M059J (cell line): ENCODE measurements at places on chromosomes 2 and 18. TPM values are rescaled to one million over a fixed set of nuclear protein-coding genes. Genes with fewer than 3 reads are reported as not detected.

DNA sequence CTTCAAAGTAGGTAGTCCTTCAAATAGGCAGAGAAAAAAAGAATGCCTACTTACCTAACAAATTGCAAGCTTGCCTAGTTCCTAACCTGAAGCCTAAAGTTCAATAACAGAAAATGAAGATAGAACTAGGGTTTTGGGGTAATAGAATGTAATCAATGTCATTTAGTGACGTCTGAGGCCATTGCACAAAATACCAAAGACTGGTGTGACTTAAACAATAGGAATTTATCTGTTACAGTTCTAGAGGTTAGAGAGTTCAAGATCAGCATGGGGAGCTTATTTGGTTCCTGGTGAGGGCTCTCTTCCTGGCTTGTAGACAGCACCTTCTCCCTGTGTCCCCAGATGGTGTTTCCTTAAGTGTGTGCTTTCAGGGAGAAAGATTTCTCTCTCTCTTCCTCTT, 4.7 kb upstream of the NPC1 start:
- peak; percentile 59 for DNase-seq

DYSF gene
- 0.27 and 0.81 TPM in 2 replicates for total RNA-seq

GRCh38 chr2:180003073-180003472, 4.0 kb downstream of the CWC22 start:
- no peak for DNase-seq

APOB gene
- not detected in 2 replicates for total RNA-seq

DNA sequence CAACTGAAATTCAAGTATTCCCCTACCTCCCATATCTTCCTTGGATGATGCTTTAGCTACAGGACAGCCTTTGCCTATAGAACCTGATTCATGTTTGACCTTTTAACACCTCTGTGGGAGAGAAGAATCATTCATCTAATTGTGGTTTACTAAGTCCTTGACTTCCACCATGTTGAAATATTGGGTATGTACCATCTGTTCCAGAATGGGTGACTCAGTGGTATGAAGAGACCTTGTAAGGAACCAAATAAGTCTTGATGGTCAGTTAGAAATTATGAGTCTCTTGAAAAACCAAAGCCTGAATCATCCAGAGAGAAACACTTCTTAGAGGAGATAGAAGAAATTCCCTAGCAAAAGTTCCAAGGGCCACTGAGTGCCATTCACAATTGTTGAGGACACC, 27.5 kb downstream of the STAMBP start:
- DNase-seq = peak; percentile 78

- no peak for DNase-seq
Measured at GRCh38 chr2:2898744-2899143, 478.9 kb downstream of the EIPR1 start.

DNA sequence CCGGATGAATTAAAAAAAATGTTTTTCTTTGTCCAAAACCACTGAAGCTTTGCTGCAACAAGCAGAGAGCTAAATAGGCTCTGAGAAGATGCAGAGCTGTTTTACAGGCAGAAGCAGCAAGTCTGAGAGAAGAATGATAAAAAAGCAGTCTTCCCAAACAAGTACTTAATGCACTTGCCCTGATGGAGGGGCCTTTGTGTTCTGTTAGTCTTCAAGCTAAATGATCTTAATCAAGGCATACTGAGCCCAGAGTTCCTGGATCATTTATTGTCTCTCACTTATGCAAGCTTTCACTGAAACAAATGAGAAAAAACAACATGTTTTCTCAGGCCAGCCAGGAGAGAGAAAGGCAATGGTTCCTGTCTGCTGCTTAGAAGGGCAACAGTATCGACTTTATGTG, 152.5 kb downstream of the CLIP4 start:
- DNase-seq = no peak

GPR35 gene
- 0.17 TPM in 1 of 2 replicates, not detected in the other for total RNA-seq

CBLN2 gene
- not detected in 2 replicates for total RNA-seq

DNA sequence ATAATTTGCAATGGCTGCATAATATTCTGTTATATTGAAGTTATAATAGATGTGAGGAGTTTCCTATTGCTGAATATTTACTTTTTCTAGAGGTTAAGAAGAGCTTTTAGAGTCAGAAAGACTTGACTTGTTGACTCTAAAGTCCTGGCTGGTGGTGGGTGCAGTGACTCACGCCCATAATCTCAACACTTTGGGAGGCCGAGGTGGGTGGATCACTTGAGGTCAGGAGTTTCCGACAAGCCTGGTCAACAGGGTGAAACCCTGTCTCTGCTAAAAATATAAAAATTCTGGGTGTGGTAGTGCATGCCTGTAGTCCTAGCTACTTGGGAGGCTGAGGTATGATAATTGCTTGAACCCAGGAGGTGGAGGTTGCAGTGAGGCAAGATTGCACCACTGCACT, 33.9 kb upstream of the ATIC start:
- DNase-seq = peak; percentile 82

ACOXL gene
- not detected in 2 replicates for total RNA-seq

- peak; percentile 99 for DNase-seq
Measured at GRCh38 chr2:45938649-45939511, 287.4 kb downstream of the PRKCE start.

CPSF3 gene
- total RNA-seq = 75.3 and 79.0 TPM in 2 replicates

SERPINB3 gene
- total RNA-seq = not detected in 2 replicates

DNA sequence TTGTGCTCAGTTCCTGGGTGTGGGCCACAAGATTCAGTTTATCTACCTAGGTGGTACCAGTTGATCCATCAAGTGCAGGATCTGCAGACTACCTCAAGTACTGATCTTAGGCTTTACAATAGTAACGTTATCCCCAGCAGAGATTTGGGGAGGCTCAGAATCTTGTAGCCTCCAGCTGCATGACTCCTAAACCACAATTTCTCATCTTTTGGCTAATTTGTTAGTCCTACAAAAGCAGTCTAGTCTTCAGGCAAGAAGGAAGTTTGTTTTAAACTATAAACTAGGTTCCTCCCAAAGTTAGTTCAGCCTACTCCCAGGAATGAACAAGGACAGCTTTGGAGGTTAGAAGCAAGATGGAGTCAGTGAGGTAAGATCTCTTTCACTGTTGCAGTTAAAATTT, 213.5 kb upstream of the PIEZO2 start:
- DNase-seq = peak; percentile 77

DNA sequence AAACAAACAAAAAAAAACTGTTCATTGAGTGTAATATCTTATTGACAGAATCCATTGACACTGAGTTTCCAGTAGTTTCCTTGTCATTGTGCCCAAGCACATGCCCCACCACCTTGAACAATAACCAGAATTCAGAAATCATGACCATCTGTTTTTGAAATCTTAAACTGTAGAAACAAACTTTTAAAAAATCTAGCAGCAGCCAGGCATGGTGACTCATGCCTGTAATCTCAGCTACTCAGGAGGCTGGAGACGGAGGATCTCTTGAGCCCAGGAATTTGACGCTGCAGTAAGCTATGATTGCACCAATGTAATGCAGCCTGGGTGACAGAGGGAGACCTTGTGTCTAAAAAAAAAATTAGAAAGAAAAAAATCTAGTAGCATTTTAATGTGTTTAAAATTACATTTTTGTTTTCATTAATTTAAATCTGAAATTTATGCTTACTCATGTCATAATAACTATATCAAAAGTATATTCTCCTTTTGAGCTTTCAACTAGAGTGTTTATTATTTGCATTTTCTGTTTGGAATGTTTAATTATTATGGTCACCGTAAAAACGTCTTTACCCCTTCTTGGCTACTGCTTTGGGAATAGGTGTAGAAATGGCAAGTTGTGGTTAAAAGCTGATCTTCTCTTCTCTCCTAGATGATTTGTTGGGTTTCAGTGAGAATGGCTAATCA, 25.2 kb upstream of the STON1 start:
- peak; percentile 65 for DNase-seq

RPL31 gene
- total RNA-seq = 564 and 864 TPM in 2 replicates

GRCh38 chr2:106798826-106799552, 87.0 kb downstream of the ST6GAL2 start:
- no peak for DNase-seq

- DNase-seq = no peak
Measured at GRCh38 chr18:10450986-10451385, 3.4 kb upstream of the APCDD1 start.

CFAP53 gene
- total RNA-seq = 0.15 TPM in 1 of 2 replicates, not detected in the other

DNA sequence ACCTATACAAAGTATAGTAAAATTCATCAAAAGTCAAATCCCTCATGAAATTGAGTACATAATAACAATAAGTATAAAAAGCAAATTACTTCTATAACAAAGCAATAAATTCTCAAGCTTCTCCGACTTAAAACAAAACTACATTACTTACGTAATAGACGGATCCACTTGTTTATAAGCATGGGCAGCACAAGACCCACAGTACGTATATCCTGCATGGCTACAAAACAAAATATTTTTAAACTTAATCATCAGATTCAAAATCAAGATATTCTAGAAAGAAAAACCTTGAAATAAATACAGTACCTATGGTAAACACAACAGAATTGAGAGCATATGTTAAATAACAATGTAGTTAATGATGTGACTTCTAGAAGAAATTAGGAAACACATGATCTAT, 78.9 kb downstream of the MEMO1 start:
- DNase-seq = no peak

SATB2 gene
- total RNA-seq = 7.5 and 7.8 TPM in 2 replicates

DHX57 gene
- 5.6 and 12.3 TPM in 2 replicates for total RNA-seq

DNA sequence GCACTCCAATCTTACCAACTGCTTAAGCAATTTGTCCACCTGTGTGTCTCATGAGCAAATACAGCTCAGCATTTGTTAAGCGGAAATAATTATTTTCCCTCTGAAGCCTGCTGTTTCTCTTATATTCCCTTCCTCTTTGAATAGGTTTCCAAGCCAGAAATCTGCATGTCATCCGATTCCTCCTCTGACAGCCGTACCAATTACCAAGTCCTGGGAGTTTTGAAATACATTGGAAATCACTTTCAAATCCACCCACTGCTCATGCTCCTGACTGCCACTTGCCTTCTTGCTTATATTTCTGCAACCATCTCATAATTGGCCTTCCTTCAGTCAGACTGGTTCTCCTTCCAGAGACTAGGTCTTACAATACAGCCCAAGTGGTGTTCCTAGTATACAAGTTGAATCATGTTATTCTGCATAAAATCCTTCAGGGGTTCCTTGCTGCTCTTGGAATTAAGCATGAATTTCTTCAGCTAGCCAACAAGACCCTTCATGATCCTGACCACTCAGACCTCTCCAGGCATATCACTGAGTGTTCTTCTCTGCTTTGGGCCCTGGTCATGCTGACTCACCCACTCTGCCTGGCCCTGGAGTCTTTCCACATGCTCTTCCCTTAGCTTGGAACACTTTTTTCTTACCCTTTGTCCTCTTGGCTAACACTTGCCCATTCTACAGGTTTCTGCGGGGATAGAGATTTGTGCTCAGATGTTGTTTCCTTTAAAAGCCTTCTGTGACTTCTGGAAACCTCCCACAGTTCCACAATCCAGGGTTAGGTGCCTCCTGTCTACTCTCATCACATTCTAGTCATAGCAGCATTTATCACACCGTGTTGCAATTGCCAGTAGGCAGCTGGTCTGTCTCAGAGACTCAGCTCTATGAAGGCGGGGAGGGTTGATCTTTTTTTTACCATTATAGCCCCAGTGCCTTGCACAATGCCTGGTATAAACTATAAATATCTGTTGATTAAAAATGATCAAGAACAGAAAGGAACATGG, 157.6 kb downstream of the ARL6IP6 start:
- peak; percentile 42 for DNase-seq

DNA sequence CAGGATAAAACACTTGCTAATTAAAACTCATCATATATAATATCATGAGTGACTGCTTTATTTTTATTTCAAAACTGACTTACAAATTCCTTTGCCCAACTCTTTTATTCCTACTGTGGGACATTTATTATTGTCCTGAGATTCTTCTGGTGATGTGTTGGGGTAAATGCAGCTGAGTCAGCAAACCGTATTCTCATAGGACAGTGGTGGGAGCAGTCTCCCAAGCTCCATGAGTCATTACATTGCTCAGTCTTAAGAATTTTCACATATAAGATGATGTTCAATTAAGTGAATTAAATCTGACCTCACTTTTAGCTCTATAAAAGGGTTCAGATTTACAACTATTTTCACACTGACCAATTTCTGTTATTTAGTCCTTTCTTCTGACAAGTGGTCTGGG, 1530.7 kb downstream of the LRP1B start:
- peak; percentile 8 for DNase-seq
